ENCODE measurements at places on chromosomes 3 and 15.

GRCh38 chr3:193744048-193744821 lies 151.2 kb downstream of the OPA1 start:
- DNase-seq = no peak

DNA sequence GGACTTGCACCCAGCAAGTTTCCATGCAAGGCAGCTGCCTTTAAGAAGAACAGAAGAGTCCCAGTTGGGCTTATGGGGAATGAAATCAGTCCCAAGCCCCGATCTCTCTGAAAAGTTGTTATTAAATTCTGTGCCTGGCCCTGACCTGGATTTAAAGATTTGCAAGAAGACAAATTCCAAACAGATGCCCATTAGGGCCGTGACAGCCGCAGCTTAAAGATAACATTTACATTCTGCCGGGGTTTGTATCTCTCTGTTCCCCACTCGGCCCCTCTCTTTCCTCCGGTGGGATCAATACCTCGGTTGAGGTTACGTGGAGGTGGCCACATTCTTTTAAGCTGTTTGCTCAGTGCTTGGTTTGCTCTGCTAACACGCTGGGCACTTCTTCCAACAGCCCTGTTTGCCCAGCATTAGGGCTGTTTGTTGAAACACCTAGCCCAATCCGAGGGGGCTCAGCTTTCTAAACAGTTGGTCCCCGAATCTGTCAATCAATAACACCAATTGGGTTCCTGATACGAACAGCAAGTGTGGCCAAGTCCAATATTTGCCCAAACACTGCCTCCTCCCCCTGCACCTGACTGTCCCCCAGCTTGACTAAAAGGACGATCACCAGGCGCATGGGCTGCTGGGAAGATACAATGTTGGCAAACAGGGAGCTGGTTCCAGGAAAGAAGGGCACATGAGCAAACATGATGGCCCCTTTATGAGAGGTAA lies 108.6 kb downstream of the RPLP1 start:
- DNase-seq = no peak

DNA sequence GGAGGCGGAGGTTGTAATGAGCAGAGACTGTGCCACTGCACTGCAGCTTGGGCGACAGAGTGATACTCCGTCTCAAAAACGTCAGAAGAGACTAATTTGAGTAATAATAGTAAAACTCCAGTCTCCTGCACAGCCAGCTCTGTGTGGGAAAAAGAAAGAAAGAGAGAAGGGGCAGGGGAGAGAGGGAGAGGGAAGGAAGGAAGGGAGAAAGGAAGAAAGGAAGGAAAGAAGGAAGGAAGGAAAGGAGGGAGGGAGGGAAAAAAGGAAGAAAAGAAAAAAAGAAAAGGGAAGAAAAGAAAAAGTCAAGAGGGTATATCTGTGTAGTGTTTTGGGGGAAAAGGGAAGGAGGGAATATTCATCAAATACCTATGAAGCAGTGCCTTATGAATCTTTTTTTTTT lies 23.1 kb upstream of the PDIA3 start:
- DNase-seq = no peak

GRCh38 chr3:65672871-65673815 lies 365.6 kb downstream of the MAGI1 start:
- no peak for DNase-seq

DNA sequence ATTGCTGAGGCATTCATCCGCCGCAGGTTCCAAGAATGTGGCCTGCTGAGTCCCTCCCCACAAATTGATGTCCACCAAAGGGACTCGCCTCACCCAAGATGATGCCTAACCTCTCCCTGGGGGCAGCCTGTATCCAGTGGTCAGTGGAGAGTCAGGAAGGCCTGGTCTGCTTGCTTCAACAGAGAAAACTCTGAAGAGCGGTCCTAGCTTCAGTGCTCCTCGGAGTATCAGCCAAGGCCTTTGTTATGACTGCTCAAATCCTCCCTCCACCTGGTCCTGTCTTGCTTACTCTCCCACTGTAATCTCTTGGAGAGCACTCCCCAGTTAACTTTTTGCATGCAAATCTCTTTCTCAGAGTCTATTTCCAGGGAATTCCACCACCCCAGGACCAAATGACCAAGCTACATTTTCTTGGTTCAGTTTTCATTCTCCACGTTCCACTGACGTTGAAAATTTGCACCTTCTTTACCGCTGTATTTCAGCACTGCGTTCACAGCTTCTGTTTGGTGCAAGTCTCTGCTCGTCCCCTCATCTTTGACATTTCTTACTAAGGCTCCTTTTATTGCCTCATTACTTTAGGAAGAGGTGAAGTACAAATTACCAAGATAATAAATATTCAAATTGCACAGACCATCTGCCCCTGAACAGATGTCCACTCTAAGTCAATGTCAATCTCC lies 22.3 kb downstream of the CMTM7 start:
- DNase-seq = no peak

GRCh38 chr3:139729300-139729699 lies 51.5 kb upstream of the NMNAT3 start:
- no peak for DNase-seq

- no peak for DNase-seq
Measured at GRCh38 chr15:92091155-92091734, 237.7 kb downstream of the SLCO3A1 start.

DNA sequence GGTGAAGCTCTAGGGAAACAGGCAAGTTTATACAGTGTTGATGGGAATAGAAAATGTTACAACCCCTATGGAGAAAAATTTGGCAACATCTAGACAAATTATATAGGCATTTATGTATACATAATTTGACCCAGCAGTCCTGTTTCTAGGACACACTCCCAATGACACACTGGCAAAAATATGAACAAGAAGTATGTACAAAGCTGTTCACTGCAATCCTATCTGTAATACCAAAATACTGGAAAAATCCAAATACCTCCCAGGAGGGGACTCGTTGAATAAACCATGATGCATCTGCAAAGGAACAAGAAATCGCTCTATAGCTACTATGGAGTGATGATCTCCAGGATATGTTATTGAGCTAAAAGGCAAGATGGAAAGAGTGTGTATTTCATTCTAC lies 8.5 kb downstream of the BFSP2 start:
- DNase-seq = no peak

DNA sequence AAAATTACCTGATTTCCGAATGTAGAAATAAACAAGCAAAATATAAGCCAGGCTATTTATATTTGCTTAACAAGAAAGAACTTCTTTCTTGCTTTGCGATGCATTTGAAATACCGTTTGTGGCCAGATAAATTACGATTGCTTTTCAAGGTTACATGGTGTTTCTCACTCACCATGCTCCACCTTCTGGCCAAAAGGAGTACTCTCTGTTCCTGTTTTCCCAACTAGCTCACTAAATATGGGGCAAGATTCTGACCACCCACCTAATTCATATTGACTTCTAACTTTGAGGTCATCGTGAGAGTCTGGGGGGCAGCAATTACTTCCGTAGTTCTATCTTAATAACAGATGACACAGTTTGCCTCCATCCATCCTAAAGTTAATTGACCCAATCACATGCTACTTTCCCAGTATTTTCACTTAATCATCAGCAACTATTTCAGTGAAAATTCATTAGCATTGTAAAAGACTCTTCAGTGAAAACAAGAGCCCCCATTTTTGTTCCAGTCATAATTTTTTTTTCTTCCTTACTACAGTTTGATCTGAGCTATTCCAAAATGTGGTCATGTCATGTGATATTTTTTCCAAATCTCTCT lies 25.9 kb downstream of the ACP3 start:
- no peak for DNase-seq

GRCh38 chr3:32865383-32865782 lies 47.6 kb downstream of the TRIM71 start:
- no peak for DNase-seq

DNA sequence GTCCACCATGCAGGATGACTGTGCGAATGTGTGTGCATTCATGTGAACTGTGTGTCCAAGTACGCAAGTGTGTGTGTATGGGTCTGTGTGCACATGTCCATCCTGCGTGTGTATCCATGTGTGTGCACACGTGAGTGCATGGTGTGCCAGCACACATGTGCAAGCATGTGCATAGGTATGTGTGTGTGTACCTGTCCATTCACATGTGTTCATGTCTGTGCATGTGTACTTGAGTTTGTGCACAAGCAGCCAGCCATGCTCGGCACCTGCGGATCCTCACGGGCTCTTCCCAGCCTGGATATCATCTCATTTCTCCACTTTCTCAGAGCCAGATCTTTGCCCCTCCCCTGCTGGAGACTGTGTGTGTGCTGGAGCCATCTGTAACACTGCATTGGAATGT lies 18.7 kb upstream of the PLXNA1 start:
- DNase-seq = no peak

- no peak for DNase-seq
Measured at GRCh38 chr15:88166082-88166993, 90.2 kb downstream of the NTRK3 start.

DNA sequence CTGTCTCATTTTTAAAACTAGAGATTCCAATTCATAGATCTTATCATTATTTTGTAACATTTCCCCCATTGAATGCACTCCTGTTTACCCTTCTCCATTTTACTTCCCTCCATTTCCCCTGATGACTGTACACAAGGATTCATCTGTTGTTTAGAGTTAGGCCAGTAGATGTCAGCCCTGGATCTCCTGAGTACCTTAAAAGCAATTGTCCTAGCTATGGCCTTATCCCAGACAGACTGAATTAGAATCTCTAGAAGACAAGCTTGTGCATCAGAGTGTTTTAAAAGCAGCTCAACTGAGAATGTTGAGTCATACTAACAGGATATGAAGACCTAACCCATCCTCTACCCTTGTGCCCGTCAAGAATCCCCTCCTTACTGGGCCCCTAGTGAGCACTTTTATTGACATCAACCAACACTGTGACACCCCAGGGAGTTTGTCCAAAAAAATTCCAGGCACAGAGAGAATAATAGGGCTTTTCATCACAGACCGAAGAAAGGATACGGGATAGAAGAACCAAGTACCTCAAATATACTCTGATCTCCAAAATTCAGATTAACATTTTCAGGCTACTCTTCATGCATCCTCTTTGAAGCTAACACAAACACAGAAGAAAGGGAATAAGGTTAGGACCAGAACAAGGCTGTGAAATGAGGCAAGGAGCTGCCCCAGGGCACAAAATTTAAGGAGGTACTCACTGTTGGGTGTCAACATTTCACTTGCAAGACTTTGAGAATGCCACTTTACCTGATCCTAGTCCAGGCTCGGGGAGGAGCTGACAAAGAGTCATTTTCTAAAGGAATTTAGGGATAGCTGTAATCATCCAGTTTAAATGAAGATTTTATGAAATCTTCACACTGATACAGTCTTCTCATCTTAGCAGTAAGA lies 17.1 kb downstream of the ZBED2 start:
- no peak for DNase-seq

All from activated T-helper 1 cell treated with Interleukin-2 at 50 U/mL for 16 hours (primary cell).